ENCODE measurements at places on chromosomes 13 and 19.

- no peak for DNase-seq
Measured at GRCh38 chr13:47621931-47622330, 379.1 kb downstream of the SUCLA2 start.

DNA sequence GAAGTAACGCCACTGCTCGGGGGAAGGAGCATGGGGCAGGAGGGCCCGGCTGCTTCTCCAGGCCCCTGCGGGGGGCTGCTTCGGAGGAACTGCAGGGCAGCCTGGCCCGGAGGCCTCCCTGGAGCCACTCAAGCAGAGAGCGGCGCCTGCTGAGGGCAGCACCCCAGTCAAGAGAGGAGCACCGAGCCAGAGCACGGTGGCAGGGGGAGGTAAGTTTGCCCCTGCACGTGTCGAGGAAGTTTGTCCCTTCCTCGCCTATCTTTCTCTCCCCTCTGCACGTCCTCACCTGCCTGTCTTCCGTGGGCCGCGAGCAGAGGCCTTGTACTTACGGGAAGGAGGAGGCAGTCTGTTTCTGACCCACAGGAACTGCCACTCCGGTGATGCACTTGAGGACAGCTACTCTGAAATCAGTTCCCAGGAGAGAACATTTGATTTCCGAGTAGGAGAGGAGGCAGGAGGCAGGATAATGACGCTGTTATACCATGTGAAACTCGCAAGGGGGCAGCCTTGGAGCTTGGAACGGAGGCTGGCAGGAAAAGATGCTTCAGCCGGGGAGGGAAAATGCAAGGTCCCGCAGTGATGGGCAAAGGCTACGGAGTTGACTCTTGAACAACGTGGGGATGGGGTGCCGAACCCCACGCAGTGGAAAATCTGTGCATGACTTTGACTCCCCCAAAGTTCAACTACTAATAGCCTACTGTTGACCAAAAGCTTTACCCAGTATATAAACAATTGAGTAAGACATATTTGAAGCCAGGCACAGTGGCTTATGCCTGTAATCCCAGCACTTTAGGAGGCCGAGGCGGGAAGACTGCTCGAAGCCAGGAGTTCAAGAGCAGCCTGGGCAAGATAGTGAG is 5.0 kb downstream of the FFAR1 start:
- DNase-seq = peak; percentile 21

DNA sequence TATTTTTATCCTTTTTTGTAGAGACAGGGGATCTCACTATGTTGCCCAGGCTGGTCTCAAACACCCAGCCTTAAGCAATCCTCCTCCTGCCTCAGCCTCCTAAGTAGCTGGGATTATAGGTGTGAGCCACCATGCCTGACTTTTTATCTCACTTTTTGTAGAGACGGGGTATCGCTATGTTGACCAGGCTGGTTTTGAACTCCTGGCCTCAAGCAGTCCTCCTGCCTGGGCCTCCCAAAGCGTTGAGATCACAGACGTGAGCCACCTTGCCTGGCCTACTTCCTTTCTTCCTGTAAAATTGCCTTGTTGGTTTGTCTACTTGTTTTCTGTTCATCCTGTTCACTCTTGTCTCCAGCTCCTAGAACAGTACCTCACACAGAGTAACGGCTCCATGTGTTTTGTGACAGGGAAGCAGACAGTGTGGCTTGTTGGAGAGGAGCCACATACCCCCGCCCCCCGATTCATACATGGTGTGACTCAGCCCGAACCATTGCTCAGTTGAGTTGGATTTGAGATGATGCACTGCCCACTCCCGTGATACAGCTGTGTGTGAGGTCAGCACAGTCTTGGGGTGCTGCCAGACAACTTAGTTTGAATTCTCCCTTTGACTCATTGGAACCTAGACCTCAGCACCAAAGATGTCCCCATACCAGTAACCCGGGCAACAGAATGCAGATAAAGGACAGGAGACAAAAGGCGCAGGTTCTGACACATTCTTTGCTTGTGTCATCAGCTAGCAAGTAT is 34.2 kb downstream of the GPR42 start:
- no peak for DNase-seq

DNA sequence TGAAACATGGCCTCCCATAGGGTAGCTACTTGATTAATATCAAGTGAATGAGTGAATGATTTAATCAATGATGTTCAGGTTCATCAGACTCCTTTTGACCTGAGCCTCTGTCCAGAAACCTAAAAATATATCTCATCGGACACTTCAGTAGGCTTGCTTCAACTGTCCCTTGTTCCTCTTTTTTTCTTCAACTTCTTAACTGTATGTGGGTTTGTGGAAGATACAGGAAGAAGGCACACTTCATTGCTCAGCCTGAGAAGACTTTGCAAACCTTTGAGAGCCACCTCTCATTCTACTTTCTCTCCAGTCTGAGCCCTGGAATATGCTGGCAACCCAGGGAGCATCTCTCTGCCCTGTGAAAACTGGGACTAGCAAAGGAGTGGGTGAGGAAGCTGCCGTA is 557.0 kb downstream of the FGF9 start:
- no peak for DNase-seq

DNA sequence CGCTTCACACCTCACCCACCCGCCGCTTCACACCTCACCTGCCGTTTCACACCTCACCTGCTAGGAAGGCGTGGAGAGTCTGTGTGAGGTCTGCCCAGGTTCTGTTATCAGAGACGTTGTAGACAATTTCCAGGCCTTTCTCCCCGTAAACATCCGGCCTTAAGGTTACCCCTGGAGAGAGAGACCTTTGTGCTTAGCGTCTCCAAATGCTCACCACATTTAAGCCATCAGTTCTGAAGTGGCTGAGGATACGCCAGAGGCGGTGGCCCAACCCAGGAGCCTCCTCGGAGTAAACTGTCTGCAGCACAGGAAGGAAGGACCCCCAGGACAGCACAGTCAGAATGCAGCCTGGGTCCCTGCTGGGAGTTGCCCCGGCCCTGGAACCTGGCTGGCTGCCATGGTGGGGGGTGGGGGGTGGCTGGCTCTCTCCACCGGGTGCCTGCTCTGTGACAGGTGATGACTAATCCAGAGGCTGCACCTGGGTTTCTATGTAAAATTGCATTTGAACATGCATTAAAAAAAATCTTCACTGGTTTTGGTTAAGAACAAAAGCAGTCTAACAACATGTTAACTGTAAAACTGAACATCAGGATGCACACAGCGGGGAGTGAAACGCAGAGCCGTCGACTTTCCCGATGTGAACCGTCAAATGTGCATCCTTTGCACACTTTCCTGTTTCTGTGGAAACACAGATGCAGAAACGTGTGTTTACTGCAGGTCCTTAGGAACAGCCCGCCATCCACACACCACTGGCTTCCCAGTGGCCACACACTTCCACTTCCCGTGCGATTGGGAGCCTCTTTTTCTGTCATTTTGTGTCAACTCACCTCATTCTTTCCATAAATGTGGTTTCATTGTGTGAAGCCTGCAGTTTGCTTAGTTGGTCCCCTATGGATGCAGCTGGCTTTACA is 4.5 kb downstream of the ATP4B start:
- DNase-seq = no peak

- no peak for DNase-seq
Measured at GRCh38 chr13:71714802-71715375, 152.1 kb downstream of the DACH1 start.

DNA sequence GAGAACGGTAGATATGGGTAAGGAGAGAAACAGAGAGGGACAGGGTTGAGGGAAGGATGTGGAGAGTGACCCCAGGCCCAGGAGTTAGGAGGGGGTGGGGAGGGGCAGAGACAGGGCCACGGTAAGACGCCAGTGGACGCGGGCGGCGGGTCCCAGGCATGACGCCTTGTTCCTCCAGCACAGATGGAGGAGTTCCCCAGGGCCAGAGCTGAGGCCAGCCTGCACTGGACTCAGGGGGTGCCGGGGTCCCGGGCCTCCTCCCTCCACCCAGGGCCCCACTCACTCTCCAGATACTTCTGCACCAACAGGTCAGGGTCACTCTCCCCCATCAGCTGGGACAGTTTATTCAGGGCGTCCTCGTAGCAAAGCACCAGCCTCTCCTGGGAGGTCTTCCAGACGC is 22.0 kb upstream of the EMP3 start:
- no peak for DNase-seq

GRCh38 chr13:32585550-32586079 is 637 bp upstream of the PDS5B start:
- peak; percentile 22 for DNase-seq

DNA sequence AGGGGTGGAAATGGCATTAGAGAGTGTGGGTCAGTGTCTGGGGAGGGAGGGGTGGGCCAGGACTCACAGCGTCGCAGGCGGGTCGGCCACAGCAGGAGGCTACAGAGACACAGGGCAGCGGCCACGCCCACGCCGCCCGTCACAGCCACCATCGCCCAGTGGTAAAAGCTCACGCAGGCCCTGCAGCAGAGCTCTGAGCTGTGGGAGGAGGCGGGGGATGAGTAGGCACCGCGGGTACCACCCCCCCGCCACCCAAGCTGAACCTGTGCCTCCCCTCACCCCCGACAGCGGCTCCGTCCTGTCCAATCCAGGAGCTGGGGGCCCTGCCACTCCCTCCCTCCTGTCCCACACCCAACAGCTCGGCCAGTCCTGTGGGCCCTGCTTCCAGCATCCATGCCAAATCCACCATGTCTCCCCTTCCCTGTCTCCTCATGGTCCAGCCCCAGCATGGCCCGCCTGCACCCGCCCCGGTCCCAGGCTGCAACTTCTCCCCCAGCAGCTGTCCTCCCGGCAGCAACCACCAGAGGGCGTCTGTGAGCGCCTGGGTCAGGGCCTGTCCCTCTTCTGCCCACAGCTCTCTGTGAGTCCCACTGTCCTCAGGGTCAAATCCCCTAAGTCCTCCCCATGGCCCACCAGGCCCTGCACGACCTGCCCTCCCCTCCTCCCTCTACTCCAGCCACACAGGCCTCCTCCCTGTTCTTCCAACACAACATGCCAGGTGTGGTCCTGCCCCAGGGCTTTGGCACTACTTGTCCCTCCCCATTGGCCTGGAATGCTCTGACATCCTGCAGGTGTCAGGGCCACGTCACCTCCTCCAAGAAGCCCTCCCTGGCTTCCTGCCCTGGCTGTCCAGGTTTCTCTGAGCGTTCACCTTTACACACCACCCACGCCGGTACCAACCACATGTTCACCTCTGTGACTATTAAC is 6.0 kb downstream of the TEKTIP1 start:
- DNase-seq = no peak

DNA sequence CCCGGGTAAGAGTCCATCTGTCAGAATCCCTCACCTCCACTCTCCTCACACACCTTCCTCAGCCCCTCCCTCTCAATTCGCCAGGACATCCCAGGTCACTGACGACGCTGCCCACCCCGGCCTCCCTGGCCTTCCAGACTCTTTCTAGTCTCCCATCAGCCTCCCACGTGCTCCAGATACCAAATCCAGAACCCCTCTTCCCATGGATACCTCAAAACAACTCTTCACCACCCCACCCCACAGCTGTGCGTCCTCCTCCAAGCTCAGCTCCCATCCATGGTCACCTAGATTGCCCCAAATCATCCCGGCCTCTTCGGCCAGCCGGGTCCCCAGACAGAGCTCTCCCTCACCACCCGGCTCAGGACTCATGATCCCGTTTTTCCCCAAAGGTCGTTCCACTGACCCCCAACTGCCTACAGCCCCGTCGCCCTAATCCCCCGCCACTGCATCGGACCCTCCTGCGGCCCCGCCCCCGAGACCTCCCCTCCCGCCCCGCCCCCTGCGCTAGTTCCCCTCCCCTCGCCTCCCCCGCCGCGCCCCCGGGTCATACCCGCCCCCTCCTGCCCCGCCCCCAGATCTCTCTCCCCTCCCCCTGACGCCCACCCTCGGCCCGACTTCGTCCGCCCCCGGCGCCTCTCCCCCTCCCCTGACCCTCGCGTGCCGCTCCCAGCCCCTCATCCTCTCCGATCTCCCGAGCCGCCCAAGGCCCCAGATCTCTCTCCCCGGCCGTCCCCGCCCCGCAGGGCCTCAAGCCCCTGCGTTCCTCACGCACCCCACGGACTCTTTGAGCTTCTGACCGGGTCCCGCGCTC is 546 bp downstream of the UBXN6 start:
- peak; percentile 34 for DNase-seq

DNA sequence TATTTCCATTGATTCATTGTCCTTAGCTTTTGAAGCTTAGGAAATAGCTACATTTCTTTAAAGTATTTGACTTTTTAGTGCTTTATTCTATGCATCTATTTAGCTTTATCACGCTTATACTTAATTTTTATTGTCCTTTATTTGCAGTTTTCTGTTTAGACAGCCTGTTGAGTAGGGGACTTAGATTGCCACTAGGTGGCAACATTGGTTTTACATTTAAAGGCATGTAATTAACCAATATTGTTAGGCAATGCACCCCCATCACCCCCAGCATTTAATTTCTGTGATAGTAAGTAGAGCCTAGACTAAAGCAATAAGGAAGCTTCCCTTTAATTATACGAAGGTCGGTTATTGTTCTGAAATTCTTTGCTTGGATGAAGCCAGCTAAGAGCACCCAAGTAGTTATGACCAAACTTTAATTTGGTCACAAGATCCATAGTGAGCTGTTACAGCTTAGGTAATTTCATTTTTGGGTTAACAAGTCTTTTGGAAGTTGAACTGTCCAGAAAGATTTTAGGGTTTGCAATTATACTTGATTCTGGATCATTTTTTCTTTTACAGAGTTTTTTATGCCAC is 36.5 kb downstream of the B3GLCT start:
- DNase-seq = no peak

DNA sequence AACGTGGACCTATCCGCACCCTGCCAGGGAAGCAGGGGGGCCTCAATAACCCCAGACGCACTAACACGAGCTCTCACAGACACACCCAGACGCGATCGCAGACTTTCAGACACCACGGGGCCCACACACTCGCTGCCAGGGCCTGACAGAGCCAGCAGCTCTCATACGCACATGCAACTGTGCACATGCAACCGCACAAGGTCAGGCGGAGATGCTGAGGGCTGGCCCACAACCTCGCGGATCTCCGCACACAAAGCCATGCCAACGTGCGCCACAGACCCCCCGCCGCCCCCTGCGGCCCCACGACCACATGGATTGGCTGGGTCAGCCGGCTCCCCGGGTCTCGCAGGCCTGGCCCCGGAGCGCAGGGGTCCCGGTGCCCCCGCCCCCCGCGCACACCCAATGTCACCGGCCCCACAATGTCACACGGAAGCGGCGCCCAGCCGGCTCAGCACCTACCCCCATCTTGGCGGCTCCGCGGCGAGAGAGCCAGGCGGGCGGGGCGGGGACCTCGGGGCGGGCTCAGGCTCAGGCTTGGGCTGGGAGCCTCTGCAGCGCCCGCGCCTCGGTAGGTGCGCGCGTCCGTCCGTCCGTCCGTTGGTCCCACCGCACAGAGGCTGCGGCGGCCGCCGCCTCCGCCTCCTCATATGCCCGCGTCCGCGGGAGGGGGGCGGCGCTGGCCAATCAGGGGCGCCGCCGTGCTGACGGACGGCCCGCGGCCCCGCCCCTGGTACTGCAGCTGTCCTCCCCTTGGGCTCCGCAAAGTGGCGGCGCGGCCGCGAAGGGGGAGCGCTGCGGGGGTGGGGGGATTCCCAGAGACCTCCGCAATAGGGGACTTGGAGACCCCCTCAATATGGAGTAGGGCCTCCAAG is at the start of gene ATP1A3:
Gene ATP1A3, minus strand, starts transcription at position 619 of the 872 bp plus-strand sequence. Its CDS starts 154 bp downstream, at position 465.
- DNase-seq = no peak

GRCh38 chr19:53864308-53864836 is 3.3 kb upstream of the MYADM start:
- no peak for DNase-seq
